ENCODE measurements at places on chromosomes 13 and 19. TPM values are rescaled to one million over a fixed set of nuclear protein-coding genes. Genes with fewer than 3 reads are reported as not detected.

Gene TIMM29
- 32.2 TPM for total RNA-seq

Gene PTPRH
- 0.33 TPM for total RNA-seq

Gene GNG14
- not detected for total RNA-seq

Gene SYT3
- total RNA-seq, result not detected

Gene SSC5D
- total RNA-seq, result under 0.01 TPM

Gene PLPPR3
- under 0.01 TPM for total RNA-seq

Gene ZNF154
- under 0.01 TPM for total RNA-seq

Gene BAX
- 87.3 TPM for total RNA-seq

Gene HNRNPA1L2
- 3.4 TPM for total RNA-seq

Gene ERFL
- not detected for total RNA-seq

Gene ZNF358
- total RNA-seq, result 11.2 TPM

Gene TSSK6
- total RNA-seq, result 0.87 TPM

Gene PDX1
- not detected for total RNA-seq

Gene CEBPG
- total RNA-seq, result 34.0 TPM

Gene FUT2
- total RNA-seq, result not detected

Gene COL4A2
- total RNA-seq, result 1,403 TPM

Gene FPR3
- total RNA-seq, result under 0.01 TPM

Gene KASH5
- total RNA-seq, result not detected

Gene TMEM255B
- total RNA-seq, result 47.4 TPM

Gene ZNF773
- total RNA-seq, result 8.6 TPM

Gene PROZ
- not detected for total RNA-seq

Gene PARP4
- 49.1 TPM for total RNA-seq

Gene ZFP82
- total RNA-seq, result 7.3 TPM

Gene AKAP8L
- total RNA-seq, result 51.1 TPM

Gene PLIN5
- 23.5 TPM for total RNA-seq

Gene CCL25
- total RNA-seq, result not detected

Gene BCL2L12
- 2.6 TPM for total RNA-seq

Gene UBE2L5
- total RNA-seq, result not detected

Gene DCLK1
- total RNA-seq, result 12.7 TPM

Gene CCDC169
- total RNA-seq, result 0.43 TPM

Gene KIR2DL4
- total RNA-seq, result not detected

Gene HSD11B1L
- total RNA-seq, result 3.7 TPM

Gene SLAIN1
- total RNA-seq, result 4.5 TPM

Gene LMTK3
- under 0.01 TPM for total RNA-seq

Gene ZAR1L
- total RNA-seq, result not detected

Gene RNF17
- total RNA-seq, result not detected

Gene FCAR
- not detected for total RNA-seq

Gene APC2
- total RNA-seq, result under 0.01 TPM

Gene PCP2
- not detected for total RNA-seq

Gene GJB2
- total RNA-seq, result not detected

Gene SBK3
- 0.26 TPM for total RNA-seq

Gene ZNF730
- total RNA-seq, result 0.54 TPM

Gene TMEM147
- 50.9 TPM for total RNA-seq

Gene SELENOV
- total RNA-seq, result not detected

Gene POLR2I
- 93.6 TPM for total RNA-seq

Gene TEX26
- total RNA-seq, result not detected

Gene FAM216B
- total RNA-seq, result not detected

Gene POLR1G
- 7.1 TPM for total RNA-seq

Gene ZNF493
- total RNA-seq, result 19.9 TPM

Gene WDR88
- total RNA-seq, result under 0.01 TPM

Gene SULT2A1
- not detected for total RNA-seq

Gene ZSWIM4
- 11.1 TPM for total RNA-seq

Gene ZNF567
- 7.9 TPM for total RNA-seq

Gene CEACAM8
- not detected for total RNA-seq

Gene ILF3
- total RNA-seq, result 73.7 TPM

Gene C19orf67
- total RNA-seq, result not detected

Gene CYP2F1
- not detected for total RNA-seq

Gene EDNRB
- total RNA-seq, result 613 TPM

Gene MAP4K1
- total RNA-seq, result not detected
